ENCODE measurements at places on chromosomes 5 and 9. TPM values are rescaled to one million over a fixed set of nuclear protein-coding genes. Genes with fewer than 3 reads are reported as not detected.

Gene C5orf46
- total RNA-seq, result not detected

Gene PCDHB12
- total RNA-seq, result not detected

Gene AK8
- not detected for total RNA-seq

Gene DIAPH1
- 161 TPM for total RNA-seq

DNA sequence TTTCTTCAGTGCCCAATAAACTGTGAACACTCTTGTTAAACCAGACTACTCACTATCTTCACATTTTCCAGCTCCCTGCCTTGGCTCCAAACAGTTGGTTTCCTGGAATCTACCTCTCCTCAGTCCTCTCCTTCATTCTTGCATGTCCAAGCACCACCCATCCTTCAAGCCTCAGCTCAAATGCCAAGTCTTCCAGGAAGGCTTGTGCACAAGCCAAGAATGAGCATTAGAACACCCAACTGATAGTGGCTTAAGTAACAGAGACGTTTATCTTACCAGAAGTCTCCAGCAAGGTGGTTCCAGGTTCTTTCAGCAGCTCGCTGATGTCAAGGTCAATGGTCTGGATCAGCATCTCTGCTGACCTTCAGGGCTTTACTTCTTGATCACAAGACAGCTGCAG lies 60.1 kb downstream of the PTPDC1 start:
- DNase-seq, result no peak

- no peak for DNase-seq
Observed at GRCh38 chr5:61551637-61552313, 219.7 kb downstream of the ZSWIM6 start.

GRCh38 chr5:143134269-143134668 lies 269.2 kb downstream of the NR3C1 start:
- no peak for DNase-seq

DNA sequence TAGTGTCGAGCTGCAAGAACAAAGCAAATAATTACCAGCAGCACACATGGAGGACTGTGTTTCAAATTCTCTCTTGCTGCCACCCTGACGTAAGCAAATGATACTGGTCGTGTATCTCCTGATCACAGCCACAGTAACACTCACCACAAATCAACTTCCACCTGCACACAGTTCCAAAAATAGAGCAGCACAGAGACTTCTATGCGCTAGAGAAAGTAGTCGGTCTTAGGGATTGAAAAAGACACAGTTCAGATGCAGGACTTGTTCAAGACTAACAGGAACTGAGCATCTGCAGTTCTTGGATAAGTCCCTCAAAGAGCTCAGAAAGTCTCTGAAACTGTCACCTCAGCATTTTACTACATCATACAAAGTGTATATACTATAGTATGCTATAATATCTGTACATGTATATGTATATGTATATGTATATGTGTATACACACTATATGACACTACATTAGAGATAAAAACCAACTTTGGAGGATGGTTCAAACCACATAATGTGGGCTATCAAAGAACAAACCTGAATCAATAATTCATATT lies 279.0 kb downstream of the GLIS3 start:
- no peak for DNase-seq

DNA sequence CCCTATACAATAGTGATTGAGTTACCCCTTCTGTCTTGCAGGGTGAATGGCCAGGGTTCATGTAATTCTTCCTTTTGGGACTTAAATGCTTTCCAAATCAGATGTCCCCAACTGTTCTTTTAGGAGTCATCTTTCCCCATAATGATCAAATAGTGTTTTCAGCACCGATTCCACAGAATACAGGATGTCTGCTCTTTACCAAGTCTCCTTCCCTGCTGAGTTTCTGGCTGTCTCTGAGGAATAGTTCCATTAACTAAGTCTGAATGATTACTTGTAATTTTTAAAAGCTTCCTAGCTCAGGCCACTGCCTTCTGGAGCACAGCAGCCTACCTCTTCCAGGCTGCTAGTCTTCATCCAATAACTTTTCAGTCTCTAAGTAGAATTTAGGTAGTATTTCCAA lies 630.7 kb upstream of the ZNF608 start:
- DNase-seq, result no peak

GRCh38 chr5:52134013-52134650 lies 653.6 kb upstream of the ITGA1 start:
- DNase-seq, result no peak

- no peak for DNase-seq
Observed at GRCh38 chr5:153964880-153965645, 73.6 kb downstream of the FAM114A2 start.

- no peak for DNase-seq
Observed at GRCh38 chr5:8057769-8058168, 188.8 kb downstream of the MTRR start.

DNA sequence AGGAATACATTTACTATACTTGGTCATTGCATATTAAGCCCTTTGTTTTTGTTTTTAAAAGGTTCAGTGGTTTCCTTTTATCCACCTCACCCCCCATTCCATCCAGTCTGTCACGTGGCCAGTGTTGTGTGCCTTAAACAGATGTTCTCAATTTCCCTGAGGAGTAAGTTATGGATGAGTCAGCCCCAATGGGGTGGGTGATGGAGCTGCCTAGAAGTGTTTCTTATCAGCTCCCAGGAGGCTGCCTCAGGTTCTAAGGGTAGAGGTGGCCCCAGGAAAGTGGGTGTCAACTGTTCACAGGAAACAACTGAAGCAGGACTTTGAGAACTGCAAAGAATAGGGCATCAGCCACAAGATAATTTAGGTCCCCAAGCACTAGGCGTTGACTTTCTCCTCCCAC lies 41.1 kb downstream of the ACTBL2 start:
- no peak for DNase-seq

DNA sequence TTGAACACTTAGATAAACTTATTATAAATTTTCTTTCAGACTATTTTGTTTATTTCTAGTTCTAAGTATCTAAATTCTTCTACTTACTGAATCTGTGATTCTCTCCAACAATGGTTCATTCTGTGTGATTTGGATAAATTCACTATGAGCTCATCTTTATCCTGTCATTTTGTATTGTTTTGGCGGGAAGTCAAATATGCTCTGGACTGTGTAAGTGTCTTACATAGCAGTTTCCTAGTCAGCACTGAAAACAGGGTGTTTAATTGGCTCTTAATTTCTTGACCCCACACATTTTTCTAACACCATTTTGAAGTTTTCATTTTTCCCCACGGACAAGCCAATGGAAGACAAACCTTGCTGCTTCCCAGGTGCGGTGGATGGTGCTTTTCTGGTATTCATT lies 207.0 kb upstream of the ACO1 start:
- DNase-seq, result no peak

DNA sequence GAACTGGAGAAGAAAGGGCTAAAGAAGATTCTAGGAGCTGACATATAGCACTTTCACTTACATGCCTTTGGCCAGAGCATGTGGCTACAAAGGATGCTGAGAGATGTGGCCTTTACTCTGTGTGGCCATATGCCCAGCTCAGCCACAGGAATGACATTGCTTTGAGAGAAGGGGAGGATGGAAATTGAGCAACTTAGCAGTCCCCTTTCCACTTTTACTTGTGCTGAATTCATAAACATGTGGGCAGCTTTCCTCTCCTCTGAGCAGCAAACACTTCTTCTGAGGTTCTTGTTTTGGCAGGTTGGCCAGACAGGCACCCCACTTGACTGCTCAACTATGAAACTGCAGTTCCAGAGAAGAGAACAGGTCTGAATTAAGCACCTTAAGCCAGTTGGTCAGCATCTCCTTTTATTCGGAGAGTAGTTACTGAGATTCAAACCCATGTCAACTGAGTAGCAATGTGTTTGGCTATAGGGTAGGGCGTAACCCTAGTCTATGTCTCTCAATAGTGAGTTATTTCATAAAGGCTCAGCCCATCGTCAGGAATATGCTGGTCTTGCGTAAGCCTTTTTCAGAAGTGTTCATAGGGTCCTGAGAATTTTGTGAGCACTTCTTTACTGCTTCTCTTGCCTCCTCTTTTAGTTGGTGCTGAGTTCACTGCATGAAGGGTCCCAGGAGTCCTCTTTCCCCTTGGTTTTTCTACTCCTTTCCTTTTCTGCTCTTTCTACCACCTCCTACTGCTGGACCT lies 134.5 kb downstream of the PALM2AKAP2 start:
- no peak for DNase-seq

GRCh38 chr9:27176971-27177370 lies 67.9 kb downstream of the TEK start:
- DNase-seq, result no peak

DNA sequence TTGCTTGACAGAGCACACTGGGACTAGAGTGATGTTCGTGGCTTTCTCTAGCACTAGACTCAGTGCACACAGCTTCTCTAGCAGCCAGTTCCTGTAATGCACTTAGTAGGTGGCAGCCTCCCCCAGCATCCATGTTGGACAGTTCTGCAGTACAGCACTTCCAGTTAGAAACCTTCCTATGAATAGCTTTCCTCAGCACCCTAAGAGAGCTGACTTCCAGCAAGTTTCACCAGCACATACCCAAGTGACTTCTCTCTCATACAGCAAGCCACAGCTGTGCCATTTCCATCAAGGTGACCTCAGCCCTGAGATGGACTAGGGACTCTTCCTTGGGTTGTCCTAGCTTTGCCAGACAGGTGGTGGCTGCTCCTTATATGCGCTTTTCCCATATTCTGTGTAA lies 60.4 kb downstream of the PJA2 start:
- no peak for DNase-seq

GRCh38 chr9:130675396-130675795 lies 11.0 kb downstream of the PRDM12 start:
- DNase-seq, result no peak
